RPMI8226 (cell line): ENCODE measurements at places on chromosomes 2 and 18.

DNA sequence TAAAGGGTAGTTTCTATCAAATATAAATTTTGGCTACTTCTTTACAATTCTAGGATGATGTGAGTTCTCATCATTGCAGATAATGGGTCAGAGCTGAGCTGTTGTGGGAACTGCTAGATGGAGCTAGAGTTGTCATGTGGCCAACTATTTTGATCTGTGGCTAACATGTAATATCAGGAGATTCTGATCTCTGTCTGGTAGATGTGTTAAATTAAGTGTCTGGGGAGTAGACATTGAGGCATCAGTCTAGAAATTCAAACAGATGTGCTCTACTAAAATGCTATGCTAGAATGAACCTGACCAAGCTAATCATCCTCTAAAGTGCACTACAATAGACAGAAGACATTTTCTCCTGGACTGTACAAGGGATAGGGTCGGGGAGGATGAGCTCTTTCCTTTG is 30.3 kb upstream of the DARS1 start:
- no peak for DNase-seq

- peak; percentile 21 for DNase-seq
Measured at GRCh38 chr2:75787532-75788132, 76.9 kb upstream of the GCFC2 start.

DNA sequence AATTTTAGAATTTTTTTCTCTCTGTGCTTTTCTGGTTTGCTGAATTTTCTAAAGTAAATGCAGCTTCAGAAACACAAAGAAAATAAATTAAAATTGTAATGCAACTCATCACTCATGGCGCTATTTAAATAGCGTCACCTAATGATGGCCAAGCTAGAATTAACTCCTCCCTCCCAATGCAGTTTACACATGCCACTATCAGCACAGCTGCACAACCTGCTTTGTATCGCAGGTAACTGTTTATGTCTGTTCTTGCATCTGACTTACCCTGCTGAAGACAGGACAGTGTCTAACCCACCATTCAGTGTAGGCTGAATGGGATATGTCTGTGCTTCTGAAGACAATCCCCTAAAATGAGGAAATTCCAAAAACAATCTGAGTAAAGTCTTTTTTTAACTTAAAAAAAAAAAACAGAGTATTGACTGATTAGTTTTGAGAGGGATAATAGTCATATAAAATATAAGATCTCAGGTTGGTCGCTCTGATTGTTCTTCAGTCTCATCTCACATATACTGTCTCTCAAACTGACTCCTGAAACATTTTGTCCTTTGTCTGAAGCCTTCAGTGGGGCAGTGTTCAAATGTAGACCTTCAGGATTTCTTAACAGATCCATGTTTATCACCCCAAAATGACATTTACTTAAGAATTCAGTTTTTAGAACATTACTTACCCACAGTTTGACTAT is 271.4 kb downstream of the ZEB2 start:
- no peak for DNase-seq

DNA sequence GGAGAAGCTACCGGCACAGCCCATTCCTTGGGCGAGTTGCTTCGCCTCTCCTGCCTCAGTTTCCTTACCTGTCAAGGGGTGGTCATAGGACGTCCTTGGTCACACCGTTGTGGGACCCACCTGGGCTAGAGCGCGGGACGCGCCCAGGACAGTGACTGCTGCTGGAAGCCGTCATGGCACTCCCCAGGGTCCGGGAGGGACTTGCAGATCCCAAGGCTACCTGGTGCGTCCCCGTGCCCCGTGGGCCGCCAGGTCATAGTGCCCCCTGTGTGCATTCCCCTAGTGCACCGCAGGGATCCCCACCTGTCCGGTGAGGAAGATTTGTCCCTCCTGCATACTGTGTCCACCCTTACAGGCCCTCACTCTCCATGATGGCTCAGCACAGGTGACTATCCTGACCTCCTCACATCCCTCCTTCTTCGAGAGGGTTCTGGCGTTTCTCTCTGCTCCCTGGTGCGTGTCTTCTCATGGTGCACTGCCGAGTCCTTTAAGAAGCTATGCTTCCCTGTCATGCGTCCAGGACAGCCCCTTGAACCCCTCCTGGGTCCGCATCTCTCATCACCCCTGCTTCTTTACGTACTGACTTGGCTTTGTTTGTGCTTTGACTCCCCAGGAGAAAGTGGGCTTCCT is 886 bp upstream of the STK25 start:
- DNase-seq = no peak

- no peak for DNase-seq
Measured at GRCh38 chr18:62464266-62464665, 58.6 kb upstream of the ZCCHC2 start.

GRCh38 chr18:25075331-25075730 is 276.6 kb downstream of the ZNF521 start:
- no peak for DNase-seq

DNA sequence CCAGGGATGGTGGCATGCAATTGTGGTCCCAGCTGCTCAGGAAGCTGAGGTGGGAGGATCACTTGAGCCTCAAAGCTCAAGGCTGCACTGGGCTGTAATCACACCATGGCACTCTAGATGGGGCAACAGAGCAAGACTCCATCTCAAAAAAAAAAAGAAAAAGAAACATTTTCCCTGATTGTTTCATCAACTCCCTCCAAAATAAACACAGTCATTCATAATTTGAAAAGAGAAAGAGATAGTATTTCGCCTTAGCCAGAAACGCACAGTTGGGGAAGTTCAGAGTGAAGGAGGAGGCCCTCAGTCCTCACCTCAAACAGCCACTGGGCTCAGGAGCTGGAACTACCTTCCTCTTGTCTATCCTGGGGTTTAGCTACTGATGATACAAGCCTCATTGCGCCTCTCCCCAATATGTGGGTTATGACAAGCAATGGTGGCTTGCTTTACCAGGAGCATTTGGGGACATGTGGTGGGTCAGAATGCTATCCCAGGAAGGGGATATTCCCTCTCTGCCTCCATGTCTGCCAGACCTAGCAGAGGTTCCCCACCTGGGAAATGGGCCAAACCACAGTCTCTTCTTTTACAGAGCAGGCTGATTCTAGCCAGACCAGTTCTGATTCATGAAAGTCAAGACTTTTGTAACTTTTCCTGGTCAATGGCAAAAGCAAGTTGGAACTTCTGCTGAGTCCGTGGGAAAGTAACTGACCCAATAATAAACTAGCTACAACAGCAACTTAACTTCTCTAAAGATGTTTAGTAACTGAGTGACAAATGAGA is 22.2 kb upstream of the TMEM87B start:
- DNase-seq = peak; percentile 81

DNA sequence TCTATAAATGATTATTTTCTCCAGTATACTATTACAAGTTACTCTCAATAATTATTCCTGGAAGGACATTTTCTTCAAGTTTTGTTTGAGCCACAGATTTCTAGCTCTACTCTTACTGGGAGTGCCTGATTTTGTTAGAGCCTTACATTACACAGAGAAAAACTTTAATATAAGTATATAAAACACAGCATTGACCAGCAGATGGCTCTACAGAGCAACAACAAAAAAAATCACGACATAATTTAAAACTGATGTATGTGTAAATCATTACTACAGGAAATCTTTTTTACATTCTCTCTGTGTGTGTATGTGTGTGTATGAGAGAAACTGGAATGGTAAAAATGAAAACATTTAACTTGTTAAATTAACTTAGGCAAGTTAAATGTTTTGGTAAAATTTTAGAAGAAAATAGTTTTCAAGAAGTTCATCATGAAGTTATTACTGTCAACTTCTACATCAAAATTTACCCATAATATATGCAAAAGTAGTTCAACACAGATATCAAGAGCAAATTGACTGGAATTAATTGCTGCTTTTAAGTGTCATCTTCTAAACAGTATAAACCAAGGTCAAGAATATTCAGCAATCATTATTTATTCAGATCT is 103.3 kb downstream of the MDH1 start:
- DNase-seq = peak; percentile 38

GRCh38 chr2:109032229-109032820 is 43.3 kb upstream of the EDAR start:
- peak; percentile 20 for DNase-seq

- no peak for DNase-seq
Measured at GRCh38 chr2:229405796-229406195, 134.7 kb upstream of the PID1 start.

GRCh38 chr18:73153271-73153670 is 285.5 kb upstream of the NETO1 start:
- DNase-seq = no peak

GRCh38 chr2:60552078-60552850 is 1.2 kb downstream of the BCL11A start:
- peak; percentile 71 for DNase-seq

DNA sequence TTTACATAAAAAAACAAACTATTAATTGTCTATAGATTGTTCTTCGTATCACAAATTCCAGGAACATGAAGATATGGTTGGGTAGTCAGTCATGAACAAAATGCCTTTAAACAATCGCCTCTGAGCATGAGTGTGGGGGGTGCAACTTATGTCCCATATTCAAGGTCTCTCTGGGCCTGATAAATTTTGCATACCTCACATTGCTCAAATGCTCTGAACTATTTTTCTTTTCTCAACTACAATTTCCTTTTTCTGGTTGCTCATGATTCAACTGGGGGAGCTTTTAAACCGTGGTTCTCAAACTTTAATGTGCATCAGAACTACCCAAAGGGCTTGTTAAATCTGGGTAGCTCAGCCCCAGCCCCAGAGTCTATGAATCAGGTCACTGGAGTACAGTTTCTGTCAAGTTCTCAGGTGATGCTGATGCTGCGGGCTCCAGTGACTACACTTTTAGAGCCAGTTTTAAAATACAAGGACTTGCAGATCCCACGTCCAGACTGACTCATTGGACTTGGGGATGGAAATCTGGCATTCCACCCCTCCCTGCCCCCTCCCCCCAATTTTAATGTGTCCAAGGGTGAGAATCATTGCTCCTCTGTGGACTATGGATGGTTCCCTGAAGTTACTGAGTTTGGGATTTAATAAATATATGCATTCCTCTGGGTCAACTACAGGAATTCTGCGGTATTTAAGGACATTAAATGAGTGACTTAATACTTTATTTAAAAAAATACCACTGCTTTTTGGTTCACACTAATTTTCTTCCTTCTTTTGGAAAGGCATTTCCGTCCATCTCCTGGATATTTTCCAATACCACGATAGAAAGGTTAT is 1.5 kb upstream of the GPD2 start:
- no peak for DNase-seq

GRCh38 chr2:134491022-134491421 is 227.8 kb downstream of the TMEM163 start:
- DNase-seq = no peak

- peak; percentile 95 for DNase-seq
Measured at GRCh38 chr2:27086724-27087593, at the start of gene KHK. Gene KHK, plus strand, starts transcription at chr2:27086772. Its CDS starts 488 bp downstream, at chr2:27087260.

GRCh38 chr18:49243391-49243790 is 217.1 kb downstream of the DYM start:
- no peak for DNase-seq

- no peak for DNase-seq
Measured at GRCh38 chr2:237895544-237896506, 36.4 kb downstream of the RAMP1 start.

DNA sequence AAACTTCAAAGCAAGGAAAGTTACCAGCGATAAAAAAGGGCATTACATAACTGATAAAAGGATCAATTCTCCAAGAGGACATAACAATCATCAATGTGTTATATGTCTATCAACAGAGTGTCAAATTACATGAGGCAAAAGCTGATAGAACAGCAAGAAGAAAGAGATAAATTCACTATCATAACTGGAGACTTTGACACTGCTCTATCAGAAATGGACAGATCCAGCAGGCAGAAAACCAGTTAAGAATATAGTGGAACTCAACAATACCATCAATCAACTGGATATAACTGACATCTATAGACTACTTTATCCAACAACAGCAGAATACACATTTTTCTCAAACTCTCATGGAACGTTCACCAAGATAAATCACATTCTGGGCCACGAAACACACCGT is 65.0 kb downstream of the ROCK2 start:
- DNase-seq = no peak

GRCh38 chr2:101151146-101151858 is at the start of gene TBC1D8:
Gene TBC1D8, minus strand, starts transcription at chr2:101151382. Its CDS starts 129 bp downstream, at chr2:101151253.
- peak; percentile 78 for DNase-seq

GRCh38 chr18:62682371-62682770 is 33.0 kb upstream of the PHLPP1 start:
- DNase-seq = no peak

DNA sequence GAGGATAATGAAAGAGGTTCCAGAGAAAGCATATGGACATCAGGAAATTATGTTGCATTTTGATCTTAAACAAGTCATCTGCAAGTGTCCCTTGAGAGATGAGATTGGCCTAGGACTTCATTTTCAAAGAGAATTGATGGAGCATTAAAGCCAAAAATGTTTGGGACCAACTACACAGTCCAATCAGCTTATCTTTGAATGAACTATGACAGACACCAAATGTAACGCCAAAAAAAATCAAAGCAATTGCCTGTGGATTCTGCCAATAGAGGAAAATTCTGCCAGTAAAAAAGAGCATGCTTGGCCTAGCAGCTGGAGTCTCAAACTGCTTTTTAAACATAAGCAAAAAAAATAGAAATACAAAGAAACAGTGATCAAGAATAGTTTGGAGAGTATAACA is 594.5 kb upstream of the CHAC2 start:
- DNase-seq = no peak

GRCh38 chr2:138329591-138329990 is 172.0 kb upstream of the SPOPL start:
- DNase-seq = no peak

- DNase-seq = no peak
Measured at GRCh38 chr2:99150706-99151105, 4.0 kb downstream of the TSGA10 start.

GRCh38 chr2:118731413-118731812 is 116.0 kb downstream of the EN1 start:
- no peak for DNase-seq

GRCh38 chr18:3824101-3824500 is 374.1 kb downstream of the TGIF1 start:
- DNase-seq = no peak

- no peak for DNase-seq
Measured at GRCh38 chr2:108934583-108935245, 54.3 kb downstream of the EDAR start.

GRCh38 chr18:63511285-63511684 is 30.9 kb upstream of the SERPINB12 start:
- DNase-seq = peak; percentile 48

DNA sequence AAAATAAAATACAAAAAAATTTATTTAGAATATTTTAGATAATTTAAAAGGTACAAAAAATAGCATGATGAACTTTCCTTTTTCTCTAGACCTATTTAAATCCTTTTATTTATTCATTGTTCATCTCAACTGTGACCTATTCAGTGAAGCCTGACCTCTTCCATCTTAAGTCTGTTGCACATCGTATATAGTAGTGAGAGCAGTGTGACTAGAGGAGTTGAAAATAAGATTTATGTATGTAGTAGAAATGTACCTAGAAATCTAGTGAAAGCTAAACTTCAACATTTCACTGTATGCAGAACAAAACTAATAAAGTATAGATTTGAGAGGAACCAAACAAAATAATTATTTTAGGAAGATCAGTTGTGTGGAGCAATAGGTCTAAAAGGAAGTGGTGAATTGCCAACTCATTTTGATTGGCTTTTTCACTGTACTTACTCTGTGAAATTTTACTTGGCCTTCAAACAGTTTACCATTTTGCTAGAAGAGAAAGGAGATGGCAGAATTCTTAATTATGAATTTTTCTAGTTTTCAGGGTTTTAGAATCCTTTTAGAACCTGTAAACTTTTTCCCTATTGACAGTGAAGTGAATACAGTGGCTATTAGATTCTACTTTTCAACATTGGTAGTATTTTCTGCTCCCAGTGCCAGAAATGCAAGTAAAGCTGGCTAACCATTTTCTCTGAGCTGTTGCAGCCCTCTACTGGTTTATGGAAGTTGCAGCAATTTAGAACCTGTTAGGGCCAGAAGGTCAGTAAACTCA is 11.0 kb downstream of the ANKRD12 start:
- peak; percentile 80 for DNase-seq

- no peak for DNase-seq
Measured at GRCh38 chr2:46448111-46448510, 31.3 kb upstream of the TMEM247 start.
